ENCODE measurements at places on chromosomes 4 and X.

DNA sequence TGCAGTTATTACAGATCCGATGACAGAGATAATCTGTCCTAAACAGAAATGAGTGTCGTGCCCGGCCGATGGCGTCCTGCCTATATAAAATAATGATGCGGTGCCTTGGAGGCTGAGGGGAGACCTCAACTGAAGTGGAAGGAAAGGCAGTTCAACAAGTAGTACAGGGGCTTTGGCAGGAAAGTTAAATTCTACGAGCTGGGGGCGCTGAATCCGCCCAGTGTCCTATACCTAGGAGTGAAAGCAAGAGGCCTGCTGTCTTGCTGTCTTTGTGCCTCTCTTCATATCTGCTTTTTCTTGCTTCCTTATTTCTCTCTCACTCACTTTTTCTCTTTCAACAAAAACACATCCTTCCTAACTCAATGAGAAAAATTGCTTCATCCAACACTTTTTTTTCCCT lies 82.2 kb upstream of the PRPS2 start:
- no peak for DNase-seq

DNA sequence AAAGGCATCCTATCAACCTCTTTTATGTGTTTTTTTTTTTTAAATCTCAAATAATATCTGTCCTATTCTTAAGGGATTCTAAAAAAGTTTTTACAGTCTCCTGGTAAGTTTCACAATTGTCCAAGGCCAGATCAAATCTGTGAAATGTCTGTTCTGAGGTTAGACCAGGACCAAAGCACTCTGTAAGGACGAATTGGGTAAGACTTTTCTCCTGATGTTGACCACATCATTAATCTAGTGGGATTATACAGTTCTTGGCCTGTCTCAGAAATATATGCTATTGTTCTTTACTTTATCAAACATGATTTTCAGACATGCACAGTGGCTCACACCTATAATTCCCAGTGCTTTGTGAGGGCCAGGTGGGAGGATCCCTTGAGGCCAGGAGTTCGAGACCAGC lies 45.8 kb upstream of the TMEM131L start:
- DNase-seq = peak; percentile 52

DNA sequence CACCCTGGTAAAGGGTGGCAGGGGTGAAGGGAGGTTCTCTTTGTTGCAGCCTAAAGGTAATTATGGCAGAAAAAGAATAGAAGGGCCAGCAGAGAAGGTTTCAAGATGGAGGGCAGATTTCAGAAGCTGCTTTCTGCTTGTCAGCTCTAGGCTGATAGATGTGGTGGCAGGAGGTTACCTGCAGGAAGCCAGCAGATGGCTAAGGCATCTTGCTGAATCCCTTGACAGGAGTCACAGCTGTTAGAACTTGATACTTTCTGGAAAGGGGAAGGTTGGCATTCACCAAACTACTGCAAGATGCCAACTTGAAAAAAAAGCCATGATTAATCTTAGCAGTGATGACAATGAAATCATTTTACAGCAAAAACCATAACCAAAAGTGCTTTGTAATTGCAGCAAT lies 69.5 kb upstream of the CBLL2 start:
- no peak for DNase-seq

GRCh38 chrX:71256856-71257255 lies 2.9 kb upstream of the ZMYM3 start:
- no peak for DNase-seq

GRCh38 chr4:113276464-113277170 lies 227.2 kb downstream of the ANK2 start:
- peak; percentile 62 for DNase-seq

DNA sequence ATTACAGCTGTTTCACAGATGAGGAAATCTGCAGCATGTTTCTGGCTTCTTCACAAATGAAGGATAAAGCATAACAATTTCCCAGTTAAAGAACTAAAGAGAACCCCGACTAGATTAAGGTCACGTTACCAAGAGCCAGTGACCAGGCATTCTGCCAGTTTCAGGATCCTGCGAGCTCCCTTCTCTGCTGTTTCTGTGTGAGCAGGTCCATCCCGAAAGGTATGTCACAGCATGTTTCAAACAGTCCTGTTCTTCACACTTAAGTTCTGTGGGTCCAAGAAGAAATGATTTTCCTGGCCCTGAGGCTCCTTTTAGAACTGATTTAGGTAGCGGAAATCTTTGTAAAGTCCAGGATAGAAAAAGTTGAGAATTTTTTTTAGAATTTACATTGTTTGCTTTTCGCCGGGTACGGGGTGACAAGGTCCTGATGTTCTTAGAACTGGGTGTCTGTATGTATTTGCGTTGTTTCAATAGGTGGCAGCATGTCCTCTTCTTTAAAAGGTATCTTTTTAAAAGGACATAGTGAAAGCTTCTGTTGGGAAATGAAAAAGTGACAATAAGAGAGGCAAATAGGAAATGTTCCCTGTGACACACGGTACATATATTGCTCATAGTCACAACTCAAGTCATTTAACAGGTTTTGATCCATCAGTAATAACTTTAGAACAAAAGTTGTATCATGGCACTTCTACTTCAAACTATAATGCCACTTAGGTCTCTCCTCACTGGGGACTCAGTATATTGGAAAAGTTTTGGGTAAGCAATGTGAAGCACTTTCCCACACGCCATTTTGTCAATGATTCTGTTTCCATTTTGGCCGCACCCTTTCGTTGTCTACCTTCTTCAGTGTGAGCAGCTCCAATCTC lies 18.4 kb downstream of the IL21 start:
- DNase-seq = peak; percentile 64

DNA sequence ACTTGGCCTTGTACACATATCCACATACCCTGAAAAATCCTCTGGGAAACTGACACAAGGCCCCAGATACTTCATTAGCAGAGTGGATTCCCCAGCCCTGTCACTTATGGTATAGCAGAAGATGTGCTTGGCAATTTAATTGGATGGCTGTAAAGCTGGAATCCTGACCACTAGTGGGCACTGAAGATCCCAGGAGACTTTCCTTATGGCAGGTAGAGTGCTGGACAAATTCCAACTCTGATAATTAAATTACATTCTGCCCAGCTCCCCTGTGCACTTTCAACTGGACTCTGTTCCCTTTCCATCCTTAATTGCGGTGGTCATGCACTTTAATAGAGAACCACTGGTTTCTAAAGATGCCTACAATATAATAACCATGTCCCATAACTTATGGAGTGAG lies 119.8 kb downstream of the DCK start:
- no peak for DNase-seq

DNA sequence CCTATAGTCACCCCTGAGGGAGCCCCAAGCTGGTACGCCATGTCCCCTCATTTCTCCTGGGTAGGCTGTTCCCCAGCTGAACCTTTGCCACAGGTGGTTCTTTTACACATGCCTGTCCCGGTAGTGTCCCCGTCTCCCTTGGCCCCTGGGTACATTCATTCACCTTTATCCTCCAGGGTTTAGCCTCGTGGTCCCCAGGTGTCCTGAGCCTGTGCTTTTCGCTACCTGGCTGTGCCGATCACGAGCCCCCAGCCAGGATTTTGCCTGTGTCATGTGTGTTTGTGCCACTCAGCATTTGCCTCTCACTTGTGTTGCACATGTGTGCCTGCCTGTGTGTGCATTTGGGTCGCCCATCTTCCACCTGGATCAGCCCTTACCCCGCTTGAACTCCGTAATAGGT lies 57.6 kb downstream of the GPR143 start:
- DNase-seq = no peak

GRCh38 chr4:160498211-160498610 lies 1395.3 kb downstream of the RAPGEF2 start:
- DNase-seq = no peak

- peak; percentile 63 for DNase-seq
These were observed 12.4 kb upstream of the EOLA2 start for GRCh38 chrX:149950681-149951080.

GRCh38 chr4:118849867-118850487 lies 14.1 kb upstream of the SEC24D start:
- no peak for DNase-seq

- DNase-seq = no peak
These were observed 159.8 kb upstream of the FAM241A start for GRCh38 chr4:111985426-111985825.

DNA sequence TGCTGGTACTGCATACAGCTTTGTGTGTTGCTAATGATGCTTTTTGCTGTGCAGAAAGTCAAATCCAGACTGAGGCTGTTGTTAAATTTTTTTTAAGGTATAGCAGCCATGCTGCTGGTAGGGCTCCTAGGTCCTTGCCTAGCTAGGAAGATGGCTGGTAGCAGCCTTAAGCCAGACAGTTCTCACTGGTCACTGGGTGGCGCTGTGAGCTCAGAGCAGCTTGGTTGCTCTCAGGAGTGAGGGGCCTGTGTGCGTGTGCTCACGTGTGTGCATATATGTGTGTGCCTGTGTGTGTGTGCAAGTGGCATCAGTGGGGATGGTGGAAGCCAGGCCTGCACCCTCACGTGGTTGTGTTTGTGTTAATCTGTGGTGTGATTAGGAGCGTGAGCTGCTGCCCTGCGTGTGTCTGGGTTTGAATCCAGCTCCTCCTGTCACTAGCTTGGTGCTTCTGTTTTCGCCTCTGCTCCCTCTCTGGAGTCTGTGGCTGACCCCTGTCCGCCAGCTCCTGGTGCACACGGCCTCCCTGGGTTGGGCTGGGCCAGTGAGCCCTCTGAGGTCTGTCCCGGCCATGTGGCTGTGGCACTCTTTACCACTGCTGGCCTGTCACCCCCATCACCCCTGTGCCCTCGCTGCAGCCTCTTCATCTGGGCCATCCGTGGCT lies 46.1 kb downstream of the SORCS2 start:
- DNase-seq = no peak

GRCh38 chrX:134460005-134460861 lies at the start of gene HPRT1:
TSS of gene HPRT1 (plus strand) at chrX:134460165. CDS start at chrX:134460312, 147 bp downstream.
- peak; percentile 73 for DNase-seq

DNA sequence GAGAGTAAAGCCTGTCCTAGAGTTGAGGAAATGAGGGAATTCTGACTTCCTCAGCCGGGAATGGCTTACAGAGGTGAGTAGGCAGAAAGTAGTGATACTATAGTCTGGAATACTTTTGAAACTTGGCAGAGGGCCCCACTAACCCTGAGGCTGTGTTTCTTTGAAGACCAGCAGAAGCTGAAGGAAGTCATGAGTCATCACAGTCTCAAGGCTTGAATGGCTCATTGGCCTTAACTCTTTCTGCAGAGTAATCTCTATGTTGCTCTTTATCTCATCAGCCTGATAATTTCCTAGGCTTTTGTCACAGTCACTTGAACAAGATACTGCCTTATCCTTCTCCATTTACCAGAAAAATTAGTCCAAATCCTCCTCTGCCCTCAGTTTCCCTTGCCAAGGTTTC lies 80.8 kb downstream of the ANKRD50 start:
- DNase-seq = peak; percentile 88

GRCh38 chr4:93182722-93183121 lies 645.8 kb upstream of the ATOH1 start:
- no peak for DNase-seq

GRCh38 chr4:88729146-88729760 lies 31.6 kb upstream of the NAP1L5 start:
- DNase-seq = no peak

DNA sequence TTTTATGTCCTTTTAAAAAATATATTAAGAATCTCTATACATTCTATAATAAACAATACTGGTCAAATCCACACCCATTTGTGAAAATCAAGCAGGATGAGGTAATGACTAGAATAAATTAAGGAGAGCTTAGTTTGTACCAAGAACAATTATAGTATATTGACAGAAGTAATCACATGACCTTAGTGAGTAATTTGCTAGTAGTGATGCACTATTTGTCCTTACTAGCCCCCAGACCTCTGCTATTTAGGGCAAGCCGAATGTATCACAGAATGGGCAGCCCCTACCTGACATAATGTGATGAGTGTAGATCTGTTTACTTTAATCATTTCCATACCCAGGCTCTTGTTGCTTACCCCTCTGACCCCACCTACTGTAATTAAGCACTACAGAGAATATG lies 15.8 kb downstream of the ATP1B4 start:
- DNase-seq = no peak

- DNase-seq = no peak
These were observed 1375.0 kb upstream of the ADGRL3 start for GRCh38 chr4:59825104-59825503.

- no peak for DNase-seq
These were observed 33.0 kb upstream of the RAB9B start for GRCh38 chrX:103864886-103865534.

DNA sequence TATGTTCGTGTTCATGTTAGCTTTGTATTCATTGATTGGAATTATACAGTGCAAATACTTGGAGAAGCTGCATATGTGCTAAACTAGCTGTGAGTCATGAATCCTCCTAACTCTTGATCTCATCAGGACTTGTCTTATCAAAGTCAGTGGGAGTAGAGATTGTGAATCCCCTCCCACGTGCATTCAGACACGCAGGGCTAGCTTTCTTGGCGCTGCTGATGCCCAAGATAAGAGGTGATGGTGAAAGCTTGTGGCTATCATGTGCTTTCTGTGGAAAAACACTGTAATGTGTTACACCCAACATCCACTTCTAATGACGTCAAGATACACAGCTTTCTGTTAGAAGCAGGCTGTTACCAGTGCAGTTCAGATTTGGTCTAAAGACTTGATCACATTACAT lies 348.7 kb upstream of the HAND2 start:
- no peak for DNase-seq

Measured in AG10803 (cell line).